Activated B cell treated with CpG ODN at 0.5 μM for 24 hours (primary cell): ENCODE measurements at places on chromosomes 11 and 22.

DNA sequence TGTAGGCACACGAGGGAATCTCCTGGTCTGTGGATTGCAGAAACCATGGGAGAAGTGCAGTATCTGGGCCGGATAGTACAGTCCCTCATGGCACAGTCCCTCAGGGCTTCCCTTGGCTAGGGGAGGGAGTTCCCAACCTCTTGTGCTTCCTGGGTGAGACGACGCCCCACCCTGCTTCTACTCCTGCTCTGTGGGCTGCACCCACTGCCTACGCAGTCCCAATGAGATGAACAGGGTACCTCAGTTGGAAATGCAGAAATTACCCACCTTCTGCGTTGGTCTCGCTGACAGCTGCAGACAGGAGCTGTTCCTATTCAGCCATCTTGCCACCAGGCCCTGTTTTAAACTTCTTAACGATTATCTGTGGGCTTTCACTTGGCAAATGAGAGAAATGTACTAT lies 157.2 kb upstream of the CARD18 start:
- DNase-seq, result no peak

DNA sequence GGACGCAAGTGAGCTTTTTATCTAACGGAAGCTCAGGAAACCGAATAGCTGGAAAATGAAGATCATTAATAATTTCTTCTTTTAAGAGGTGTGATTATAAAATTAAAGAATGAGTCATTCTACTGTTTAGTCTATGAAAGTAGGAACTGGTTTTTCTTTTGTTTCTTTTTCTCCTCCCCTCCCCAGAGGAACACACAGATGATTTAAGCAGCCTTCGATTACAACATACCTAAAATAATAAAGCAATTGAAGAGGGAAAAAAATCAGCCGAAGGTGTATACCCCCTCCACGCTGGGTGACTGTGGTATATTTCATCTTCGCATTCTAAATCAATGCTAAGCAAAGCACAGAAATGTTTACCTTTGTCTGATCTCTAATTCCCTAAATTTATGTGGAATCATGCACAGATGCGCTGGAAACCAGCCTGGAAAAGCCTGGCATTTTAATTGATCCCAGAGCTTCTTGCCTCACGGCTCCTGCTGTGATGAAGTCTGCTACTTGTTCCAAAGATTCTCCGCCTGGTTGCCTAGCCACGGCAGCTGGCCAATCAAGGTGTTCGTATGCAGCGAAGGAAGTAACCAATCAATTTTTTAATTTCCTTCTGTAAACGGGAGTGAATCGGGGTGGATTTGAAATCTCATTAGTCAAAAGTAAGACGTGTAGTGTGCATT lies 133.9 kb downstream of the FANCF start:
- DNase-seq, result no peak

DNA sequence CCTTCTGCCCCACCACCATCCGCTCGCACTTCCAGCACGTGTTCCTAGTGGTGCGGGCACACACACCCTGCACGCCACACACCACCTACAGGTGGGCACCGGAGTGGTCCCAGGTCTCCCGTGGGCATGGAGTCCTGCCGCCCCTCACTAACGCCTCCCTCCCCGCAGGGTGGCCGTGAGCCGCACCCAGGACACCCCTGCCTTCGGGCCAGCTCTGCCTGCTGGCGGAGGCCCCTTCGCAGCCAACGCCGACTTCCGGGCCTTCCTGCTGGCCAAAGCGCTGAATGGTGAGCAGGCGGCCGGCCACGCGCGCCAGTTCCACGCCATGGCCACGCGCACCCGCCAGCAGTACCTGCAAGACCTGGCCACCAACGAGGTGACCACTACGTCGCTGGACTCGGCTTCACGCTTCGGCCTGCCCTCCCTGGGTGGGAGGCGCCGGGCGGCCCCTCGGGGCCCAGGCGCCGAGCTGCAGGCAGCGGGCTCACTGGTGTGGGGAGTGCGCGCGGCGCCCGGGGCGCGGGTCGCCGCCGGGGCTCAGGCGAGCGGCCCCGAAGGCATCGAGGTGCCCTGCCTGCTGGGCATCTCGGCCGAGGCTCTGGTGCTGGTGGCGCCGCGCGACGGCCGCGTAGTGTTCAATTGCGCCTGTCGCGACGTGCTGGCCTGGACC lies 8.5 kb downstream of the SIPA1 start:
- no peak for DNase-seq

GRCh38 chr22:45310977-45311531 lies 1.3 kb downstream of the FAM118A start:
- no peak for DNase-seq

DNA sequence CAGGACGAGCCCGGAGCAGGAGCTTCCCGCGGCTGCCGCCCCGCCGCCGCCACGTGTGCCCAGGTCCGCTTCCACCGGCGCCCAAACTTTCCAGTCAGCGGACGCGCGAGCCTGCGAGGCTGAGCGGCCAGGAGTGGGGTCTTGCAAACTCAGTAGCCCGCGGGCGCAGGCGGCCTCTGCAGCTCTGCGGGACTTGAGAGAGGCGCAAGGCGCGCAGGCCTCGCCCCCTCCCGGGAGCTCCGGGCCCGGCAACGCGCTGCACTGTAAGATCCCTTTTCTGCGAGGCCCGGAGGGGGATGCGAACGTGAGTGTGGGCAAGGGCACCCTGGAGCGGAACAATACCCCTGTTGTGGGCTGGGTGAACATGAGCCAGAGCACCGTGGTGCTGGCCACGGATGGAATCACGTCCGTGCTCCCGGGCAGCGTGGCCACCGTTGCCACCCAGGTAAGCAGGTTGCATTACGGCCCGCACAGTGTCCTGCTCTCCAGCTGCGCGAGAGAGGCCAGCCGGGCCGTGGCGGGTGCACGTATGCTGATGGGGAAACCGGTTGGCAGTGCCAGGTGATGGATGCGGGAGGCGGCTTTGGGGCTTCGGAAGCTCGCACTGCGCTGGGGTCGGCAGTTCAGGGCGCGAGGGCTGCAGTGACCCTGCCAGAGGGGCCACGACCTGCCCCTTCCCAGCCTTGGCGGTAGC lies 2.0 kb downstream of the SLC6A5 start:
- DNase-seq, result no peak

DNA sequence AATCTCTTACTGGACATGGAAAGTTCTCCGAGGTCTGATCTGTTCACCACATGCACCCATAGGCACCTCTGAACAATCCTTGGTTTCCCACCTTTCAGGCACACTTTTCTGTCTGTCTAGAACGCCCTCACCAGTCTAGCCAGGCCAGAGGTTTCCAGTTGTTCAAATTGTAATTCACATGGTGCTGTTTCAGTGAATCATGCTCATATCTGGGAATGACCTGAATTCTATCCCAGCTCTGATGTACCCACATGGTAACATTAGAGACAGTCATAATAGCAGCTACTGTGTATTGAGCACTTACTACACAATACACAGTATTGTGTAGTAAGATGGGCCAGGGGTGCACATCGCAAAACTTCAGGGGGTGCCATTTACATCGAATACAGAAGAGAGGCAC lies 138.2 kb downstream of the COMMD9 start:
- no peak for DNase-seq

DNA sequence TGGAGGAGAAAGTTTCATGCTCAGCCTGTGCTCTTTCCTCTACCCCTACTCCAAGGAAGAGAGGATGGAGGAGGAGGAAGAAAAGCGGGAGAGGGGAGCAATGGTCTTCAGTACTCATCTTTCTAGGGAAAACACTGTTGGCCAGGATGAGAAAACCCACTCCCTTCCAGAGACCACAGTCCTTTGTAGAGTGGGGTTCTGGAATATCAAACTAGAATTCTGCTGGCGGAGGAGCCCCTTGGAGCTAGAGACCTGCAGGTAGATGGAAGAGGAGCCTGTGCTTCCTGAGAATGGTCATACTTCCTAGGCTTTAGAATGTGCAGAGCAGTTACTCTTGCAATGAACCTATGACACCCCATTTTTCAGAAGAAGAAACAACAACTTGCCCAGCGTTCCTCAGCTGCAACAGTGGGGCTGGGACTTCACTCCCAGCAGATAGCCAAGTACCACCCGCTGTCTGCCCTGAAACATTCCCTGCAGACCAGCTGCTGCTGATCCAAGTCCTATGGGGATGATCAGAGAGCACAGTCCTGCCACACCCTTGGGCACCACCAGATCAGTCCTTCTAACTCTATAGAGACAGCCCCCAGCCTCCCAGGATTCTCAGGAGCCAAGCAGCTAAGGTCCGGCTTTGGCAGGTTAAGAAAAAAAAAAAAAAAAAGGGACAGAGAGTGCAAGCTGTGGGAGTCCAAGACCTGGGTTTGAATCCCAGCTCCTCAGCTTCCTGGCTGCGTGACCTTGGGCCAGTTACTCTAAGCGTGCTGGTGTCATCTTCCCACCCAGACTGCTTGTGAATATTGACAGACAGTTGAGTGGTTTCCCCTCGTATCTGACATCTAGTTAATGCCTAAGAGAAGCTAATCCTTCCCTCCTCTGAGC lies 664 bp downstream of the PTGDR2 start:
- no peak for DNase-seq

DNA sequence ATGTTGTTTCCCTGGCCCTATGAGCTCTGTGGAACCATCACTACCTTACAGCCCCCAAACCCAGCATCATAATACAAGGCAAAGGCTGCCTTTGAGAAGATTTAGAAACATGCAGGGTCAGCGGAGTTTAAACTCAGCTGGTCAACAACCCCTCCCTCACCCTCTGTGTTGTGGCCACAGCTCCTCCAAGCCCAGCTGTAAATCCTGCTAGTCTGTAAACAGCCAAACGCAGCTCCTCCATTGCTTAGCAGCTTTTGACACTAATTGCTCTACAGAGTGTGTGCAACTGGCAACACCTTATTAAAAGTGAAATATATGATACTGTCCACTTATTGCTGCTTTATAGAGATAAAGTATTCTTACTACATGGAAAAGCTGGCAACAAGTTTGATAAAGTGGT lies 29.1 kb downstream of the OPCML start:
- no peak for DNase-seq

- no peak for DNase-seq
Measured at GRCh38 chr11:75543806-75544205, 18.1 kb upstream of the GDPD5 start.

GRCh38 chr11:866481-866880 lies 23.8 kb downstream of the TSPAN4 start:
- no peak for DNase-seq

GRCh38 chr11:113587308-113587739 lies 112.1 kb upstream of the DRD2 start:
- DNase-seq, result no peak

DNA sequence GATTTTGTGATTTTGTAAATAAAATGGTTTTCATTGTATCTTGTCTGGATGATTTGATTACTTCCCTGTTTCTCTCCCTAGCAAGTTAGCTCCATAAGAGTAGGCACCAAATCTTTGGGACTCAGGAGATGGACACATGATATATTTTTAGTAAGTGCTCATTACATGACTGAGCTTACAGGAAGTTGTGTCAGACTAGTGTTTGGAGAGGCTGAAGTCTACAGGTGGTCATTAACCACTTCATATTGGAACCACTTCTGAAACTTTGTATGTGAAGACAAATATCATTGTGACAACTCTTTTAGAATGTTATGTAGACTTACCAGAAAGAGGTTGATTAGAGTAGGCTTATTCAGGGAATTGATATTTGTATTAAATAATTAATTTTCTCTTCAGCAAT lies 19.1 kb downstream of the ARHGAP42 start:
- no peak for DNase-seq

DNA sequence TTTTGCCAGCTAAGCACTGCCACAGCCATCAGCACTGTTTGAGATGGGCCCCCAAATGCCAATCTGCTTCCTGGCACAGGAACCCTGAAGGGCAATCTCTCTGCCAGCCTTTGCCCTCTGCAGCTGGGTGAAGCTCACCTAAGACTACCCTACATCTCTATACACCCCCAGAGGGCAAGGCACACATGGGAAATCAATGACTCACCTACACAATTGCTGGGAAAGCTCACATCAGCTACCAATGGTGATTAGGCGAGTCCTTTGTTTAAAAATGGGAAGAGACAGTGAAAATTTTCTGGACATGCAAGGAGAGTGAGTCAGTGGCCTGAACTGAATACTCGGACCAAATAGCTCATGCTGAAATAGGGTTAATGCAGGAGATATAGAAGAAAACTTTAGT lies 12.6 kb upstream of the PRDM11 start:
- no peak for DNase-seq

DNA sequence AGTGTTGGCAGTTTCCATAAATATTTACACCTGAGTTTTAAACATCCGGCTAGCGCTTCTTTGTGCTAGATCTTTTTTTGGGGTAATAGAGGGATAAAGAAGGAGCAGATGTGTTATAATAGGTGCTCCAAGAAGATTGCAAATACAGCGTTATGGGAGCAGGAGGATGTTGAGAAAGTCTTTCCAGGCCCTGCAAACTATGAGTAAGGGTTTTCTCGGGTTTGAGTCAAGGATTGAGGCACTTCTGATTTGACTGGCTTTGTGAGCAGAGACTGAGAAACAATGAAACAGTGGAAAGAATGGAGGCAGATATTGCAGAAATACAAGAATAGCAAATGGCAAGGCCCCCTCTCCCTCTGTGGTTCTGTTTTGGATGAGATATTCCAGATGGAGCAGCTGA lies 155.0 kb upstream of the TIMP3 start:
- no peak for DNase-seq

DNA sequence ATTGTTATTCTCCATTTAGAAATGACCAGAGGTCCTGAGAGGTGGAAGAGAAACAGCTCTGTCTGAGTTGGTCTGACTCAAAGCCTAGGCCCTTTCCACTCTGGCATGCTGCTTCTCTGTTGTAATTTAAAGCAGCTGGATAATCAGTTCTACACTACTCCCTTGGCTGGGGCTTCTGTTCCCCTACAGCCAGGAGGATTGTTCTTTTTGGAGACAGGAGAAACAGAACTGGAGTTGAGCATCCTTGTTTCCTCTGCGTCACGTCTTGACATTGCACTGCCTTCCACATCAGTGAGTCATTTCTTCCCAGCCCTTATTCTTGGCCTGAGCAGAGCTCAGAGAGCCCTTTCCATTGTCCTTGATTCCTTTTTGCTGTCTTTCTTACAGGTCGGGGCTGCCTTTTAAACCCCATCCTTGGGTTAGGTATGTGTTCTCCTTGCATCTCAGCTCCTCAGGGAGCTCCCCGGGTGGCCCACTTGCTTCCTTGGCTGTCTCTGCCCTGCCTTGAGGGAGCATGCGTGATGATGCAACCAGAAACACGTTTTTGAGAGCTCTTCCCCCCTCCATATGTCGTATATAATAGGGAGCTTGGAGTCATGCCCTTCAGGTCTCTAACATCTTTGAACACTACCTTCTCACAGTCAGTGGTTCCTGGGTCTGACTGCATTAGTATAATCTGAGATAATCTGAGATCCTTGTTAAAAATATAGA lies 35.7 kb downstream of the CYB5R2 start:
- no peak for DNase-seq

DNA sequence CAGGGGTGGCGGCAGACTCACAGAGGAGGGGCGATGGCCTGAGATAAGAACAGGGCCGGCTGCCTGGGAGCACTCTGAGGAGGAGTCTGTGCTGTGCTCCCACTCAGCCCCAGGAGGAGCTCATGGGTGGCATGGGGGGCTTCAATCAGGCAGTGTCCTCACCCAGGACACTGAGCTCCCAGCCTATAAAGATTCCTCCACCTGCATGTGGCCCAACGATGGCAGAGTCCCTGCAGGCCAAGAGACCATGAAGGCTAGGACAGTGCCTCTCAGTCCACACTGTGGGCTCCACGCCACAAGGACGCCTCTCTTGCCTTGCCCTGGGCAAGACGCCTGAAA lies 1.9 kb downstream of the CST6 start:
- DNase-seq, result no peak
